ENCODE measurements at places on chromosomes 1 and 21. TPM values are rescaled to one million over a fixed set of nuclear protein-coding genes. Genes with fewer than 3 reads are reported as not detected.

The LEFTY2 gene
- not detected for total RNA-seq

DNA sequence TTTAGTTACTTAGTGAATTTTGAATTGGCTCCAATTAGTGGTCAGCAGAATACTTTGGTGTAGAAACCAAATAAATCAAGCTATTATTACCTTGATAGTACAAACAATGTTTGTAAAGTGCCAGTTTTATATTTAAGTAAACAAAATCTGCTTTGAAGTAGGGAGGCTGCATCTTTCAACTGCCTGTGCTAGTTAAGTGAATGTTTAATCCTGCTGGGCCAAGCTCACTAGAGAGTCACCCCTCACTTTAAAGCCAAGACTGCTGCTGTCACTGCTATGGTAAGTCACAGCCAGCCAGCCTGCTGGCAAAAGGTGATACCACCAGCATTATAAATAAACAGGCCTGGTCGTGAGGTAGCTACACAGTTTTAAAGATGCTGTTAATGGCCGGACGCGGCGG is 10.3 kb upstream of the CFAP126 start:
- H3K36me3 ChIP-seq, result no peaks in the 10 kb centered on the region
- H3K4me1 ChIP-seq, result peaks cover 23% of the 10 kb centered on the region
- H3K27me3 ChIP-seq, result peaks cover 2% of the 10 kb centered on the region
- no peak overlapping the region for H3K27ac ChIP-seq
- H3K4me3 ChIP-seq, result no peak overlapping the region

DNA sequence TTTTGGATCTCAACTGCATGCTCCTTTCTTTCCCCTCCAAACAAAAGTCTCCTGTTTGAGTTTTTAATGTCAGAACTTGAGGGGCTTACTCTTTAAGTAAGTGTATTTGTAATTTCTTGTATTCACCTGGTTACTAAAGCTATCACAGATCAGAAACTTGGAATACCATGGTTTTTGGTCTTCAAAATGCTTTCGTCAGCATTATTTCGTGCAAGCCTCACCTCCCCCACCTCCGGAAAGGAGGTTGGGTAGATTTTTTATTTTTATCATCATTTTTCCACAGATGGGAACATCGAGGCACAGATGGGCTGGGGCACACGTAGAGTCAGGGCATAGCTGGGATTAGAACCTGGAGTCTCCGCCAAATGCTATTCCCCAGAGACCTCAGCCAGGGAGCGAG is 100.7 kb downstream of the IER5 start:
- no peak overlapping the region for H3K4me3 ChIP-seq
- no peak overlapping the region for H3K27ac ChIP-seq
- no peaks in the 10 kb centered on the region for H3K36me3 ChIP-seq
- H3K27me3 ChIP-seq, result peaks cover 18% of the 10 kb centered on the region

- peak overlapping the region; percentile 5 for H3K27ac ChIP-seq
- peaks cover 58% of the 10 kb centered on the region for H3K4me1 ChIP-seq
- H3K27me3 ChIP-seq, result no peaks in the 10 kb centered on the region
- peak; percentile 81 for DNase-seq
- H3K36me3 ChIP-seq, result no peaks in the 10 kb centered on the region
- peak overlapping the region; percentile 2 for H3K4me3 ChIP-seq
Measured at GRCh38 chr1:199691540-199691939, 336.0 kb upstream of the NR5A2 start.

GRCh38 chr1:15173863-15174614 is 20.5 kb downstream of the TMEM51 start:
- no peak overlapping the region for H3K4me3 ChIP-seq
- DNase-seq, result no peak
- H3K27me3 ChIP-seq, result no peaks in the 10 kb centered on the region
- no peaks in the 10 kb centered on the region for H3K36me3 ChIP-seq
- H3K4me1 ChIP-seq, result peaks cover 72% of the 10 kb centered on the region

The PTPN22 gene
- 0.82 TPM for total RNA-seq

The SMCP gene
- total RNA-seq, result not detected

The PCNX2 gene
- total RNA-seq, result 9.0 TPM

The SLC1A7 gene
- total RNA-seq, result not detected

- peaks cover 13% of the 10 kb centered on the region for H3K27me3 ChIP-seq
- no peaks in the 10 kb centered on the region for H3K36me3 ChIP-seq
- H3K4me3 ChIP-seq, result no peak overlapping the region
- no peak overlapping the region for H3K27ac ChIP-seq
- DNase-seq, result no peak
Measured at GRCh38 chr1:29364101-29364678, 127.9 kb downstream of the PTPRU start.

GRCh38 chr1:177922209-177922608 is 47.6 kb downstream of the SEC16B start:
- no peak overlapping the region for H3K4me3 ChIP-seq
- no peak for DNase-seq
- peaks cover 23% of the 10 kb centered on the region for H3K4me1 ChIP-seq
- H3K27me3 ChIP-seq, result no peaks in the 10 kb centered on the region
- H3K36me3 ChIP-seq, result no peaks in the 10 kb centered on the region
- H3K27ac ChIP-seq, result no peak overlapping the region

The CNKSR1 gene
- 0.31 TPM for total RNA-seq

The OR2L5 gene
- total RNA-seq, result not detected

The ZMYND12 gene
- total RNA-seq, result 0.20 TPM

- H3K4me1 ChIP-seq, result no peaks in the 10 kb centered on the region
- H3K36me3 ChIP-seq, result no peaks in the 10 kb centered on the region
- H3K27ac ChIP-seq, result no peak overlapping the region
- H3K4me3 ChIP-seq, result no peak overlapping the region
Measured at GRCh38 chr1:3283849-3284248, 170.6 kb upstream of the ARHGEF16 start.

DNA sequence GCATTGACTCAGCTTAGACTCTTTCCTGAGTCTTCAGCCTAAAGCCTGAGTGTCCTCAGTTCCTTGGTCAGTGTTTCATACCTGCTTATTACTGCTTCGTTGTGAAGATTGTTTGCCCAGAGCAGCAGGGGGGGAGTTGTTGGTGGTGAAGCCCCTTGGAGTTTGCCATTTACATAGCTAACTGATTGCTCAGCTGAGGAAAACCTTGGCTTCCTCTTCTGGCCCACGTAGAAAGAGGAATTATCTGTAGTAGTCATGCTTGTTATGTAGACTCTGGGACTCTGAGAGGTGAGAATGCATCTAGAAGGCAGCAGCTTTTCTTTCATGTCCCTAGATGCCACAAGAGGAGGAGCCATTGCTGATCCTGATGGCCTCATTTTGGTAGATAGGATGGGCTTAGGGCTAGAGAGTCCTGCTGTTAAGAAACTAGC is 125.9 kb downstream of the MAST2 start:
- H3K27ac ChIP-seq, result peak overlapping the region; percentile 93
- no peaks in the 10 kb centered on the region for H3K27me3 ChIP-seq
- peaks cover 4% of the 10 kb centered on the region for H3K36me3 ChIP-seq
- peaks cover 60% of the 10 kb centered on the region for H3K4me1 ChIP-seq

DNA sequence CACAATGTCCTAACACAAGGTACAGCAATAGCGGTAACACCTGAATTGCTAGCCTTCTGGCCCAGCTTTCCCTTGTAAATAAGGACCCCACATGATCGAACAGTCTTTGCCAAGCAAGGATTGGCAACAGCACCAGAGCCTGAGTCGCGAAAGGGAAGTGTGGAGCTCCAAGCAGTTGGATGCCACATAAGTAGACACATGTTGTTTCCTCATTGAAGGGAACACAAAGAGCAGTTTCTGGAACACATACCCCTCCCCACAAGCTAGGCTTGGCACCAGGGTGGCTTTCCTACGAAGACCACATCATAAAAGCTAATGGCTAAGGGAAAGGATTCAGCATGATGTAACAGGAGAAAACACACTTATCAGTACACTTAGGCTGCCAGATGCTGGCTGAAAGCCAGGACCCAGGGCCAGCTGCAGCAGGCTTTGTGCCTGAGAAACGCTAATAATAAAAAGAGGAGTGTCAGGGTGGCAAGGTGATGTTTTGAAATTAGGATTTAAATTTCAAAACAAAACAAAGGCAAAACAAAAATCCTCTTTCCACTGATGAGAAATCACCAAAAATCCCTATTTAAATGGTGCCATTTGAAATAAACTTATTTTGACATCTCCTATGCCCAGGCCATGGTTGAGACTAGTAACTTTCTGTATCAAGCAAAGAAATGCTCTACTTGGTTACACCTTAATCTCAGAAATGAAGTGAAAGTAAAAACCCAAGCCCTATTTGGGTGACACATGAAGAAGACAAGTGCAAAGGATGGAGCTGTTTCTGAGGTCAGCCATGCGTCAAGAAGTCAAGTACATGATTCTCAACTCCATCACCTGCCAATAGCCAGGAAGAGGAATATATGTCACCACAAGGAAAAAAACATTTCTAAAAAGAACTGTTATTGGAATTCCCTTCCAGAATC is 11.9 kb upstream of the CPLANE2 start:
- no peak overlapping the region for H3K4me3 ChIP-seq
- peaks cover 6% of the 10 kb centered on the region for H3K27me3 ChIP-seq
- peaks cover 43% of the 10 kb centered on the region for H3K4me1 ChIP-seq
- peaks cover 33% of the 10 kb centered on the region for H3K36me3 ChIP-seq
- H3K27ac ChIP-seq, result peak overlapping the region; percentile 46

GRCh38 chr1:5621692-5622091 is 370.5 kb downstream of the NPHP4 start:
- no peaks in the 10 kb centered on the region for H3K27me3 ChIP-seq
- no peak overlapping the region for H3K27ac ChIP-seq
- no peaks in the 10 kb centered on the region for H3K4me1 ChIP-seq
- 0 out of 2 replicates have a peak, but pooled peaks cover 8% of the 10 kb centered on the region for H3K36me3 ChIP-seq
